ENCODE measurements at places on chromosomes 7 and 10.

- no peak for DNase-seq
Measured at GRCh38 chr7:82886324-82886723, 276.4 kb downstream of the PCLO start.

DNA sequence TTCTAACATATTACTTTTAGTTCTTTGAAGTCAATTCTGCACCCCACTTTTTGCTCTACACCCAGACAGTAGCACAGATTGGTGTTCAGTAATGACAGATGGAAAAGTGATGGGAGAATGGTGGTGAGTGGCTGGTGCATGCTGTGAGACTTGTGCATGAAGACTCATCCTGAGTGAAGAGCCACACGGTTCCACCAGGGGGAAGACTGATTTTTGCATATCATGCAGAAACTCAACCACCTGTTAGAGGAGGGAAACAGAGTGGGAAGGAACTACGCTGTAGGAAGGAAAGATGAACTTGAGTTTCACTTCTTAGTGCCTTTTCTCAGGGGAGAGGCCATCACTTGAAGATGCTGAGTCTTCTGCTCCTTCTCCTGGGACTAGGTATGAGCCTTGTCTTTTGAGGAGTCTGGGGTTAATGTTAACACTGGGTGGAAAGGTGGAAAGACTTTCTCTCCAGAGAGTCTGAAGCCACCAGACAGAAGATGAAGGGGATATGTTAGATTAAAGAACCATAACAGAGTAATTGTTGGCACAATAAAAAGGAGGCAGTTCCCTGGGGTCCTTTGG, 9.3 kb upstream of the PRSS1 start:
- DNase-seq = no peak

- DNase-seq = no peak
Measured at GRCh38 chr10:21212912-21213311, 312.6 kb downstream of the SKIDA1 start.

DNA sequence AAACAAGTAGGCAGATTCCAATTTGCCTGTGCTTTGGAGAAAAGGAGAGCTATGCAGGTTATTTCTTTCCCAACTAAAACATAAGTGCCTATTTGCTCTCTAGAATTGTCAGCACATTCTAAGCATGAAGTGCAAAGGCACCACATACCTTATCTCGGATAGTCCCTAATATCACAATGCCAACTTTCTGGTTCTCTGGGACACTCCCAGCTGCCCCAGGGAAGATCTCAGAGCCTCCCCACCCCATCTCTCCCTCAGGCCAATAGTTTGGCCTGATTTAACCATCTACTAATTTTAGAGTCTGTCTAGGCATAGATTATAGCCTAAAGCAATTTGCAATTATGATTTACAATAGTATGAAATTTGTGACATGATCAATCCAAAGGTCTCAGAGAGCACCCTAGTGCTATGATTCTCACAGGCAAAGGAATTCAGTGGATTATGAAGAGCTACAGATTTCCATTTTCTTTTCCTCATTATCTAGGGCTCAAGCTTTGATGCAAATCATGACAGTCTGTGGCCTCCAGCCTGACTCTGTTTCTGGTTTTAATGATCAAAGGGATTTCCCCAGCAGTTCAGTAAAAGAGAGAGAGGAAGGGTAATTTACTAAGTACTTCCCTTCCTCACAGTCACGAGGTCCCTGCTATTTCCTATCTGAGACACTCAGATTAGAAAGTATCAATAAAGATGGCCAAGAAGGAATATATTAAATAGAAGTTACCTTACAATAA, 29.0 kb upstream of the IL6 start:
- DNase-seq = no peak

Data from psoas muscle (tissue), 8 donors.